Stimulated activated naive B cell treated with anti-CD40 and anti-IgM and Interleukin-4, amounts not matched to agents 10 μg/mL and 1 μg/mL and 100 μg/mL, for 72 hours (primary cell): ENCODE measurements at places on chromosomes 5 and 9.

- DNase-seq: no peak
These were observed 21.3 kb downstream of the C5orf58 start for GRCh38 chr5:170254056-170254455.

DNA sequence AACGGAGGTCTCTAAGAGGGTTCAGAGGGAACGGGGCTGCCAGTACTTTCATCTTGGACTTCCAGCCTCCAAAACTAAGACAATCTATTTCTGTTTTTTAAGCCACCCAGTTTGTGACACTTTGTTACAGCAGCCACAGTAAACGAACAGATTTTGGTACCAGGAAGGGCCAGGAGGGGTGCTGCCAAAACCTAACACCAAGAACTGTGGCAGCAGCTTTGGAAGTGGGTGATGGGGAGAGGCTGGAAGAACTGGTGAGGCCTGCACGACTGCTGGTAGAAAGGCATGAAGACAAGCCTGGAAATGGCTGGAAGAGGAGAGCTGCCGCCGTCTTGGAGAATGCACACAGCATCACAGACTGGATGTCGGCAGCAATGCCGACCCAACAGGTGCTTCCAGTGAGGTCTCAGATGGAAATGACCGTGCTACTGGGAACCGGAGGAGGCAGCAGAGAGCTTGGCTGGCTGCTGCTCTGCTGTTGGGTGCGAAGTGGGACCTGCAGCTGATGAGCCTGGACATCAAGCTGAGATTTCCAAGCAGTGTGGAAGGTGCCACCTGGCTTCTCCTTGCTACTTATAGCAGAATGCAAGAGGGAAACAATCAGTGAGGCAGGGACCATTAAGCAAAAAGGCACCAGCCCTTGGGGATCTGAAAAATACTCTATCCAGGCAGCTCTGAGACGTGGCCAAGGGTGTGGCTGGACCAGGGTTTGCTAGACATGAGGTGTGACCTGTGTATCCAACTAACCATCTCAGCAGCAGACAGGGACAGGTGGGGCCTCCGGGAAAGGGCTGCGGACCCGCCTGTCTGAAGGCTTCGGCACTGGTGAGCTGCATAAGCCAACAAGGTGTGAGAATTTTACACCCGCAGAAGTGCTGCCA, 4.7 kb upstream of the TMEM210 start:
- no peak for DNase-seq

- DNase-seq: no peak
These were observed 1.2 kb downstream of the SCAMP1 start for GRCh38 chr5:78361631-78361993.

- no peak for DNase-seq
These were observed at the start of gene PLPPR1 for GRCh38 chr9:101028346-101029314. Gene PLPPR1 (plus strand): TSS chr9:101028727.

GRCh38 chr9:114906922-114907571, 23.3 kb downstream of the TNFSF8 start:
- DNase-seq: no peak

DNA sequence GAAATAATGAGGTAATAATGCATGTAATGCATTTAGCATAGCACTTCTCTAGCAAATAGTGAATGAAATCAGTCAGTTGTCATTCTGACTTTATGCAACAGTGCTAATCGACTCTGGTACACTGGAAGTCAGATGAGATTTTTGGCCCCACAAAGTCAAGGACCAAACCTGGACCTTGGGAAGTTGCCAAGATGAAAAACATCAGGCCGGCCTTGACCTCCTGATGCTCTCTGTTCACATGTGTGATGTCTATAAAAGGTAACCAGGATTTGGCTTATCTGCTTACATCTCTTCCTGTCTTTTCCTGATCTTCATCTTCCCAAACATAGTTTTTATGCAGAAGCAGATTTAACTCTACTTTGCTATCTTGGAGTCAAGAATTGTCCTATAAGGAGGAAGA, 39.5 kb downstream of the SLC22A5 start:
- DNase-seq: no peak

- DNase-seq: no peak
These were observed 43.4 kb upstream of the HAPLN1 start for GRCh38 chr5:83764101-83764500.

DNA sequence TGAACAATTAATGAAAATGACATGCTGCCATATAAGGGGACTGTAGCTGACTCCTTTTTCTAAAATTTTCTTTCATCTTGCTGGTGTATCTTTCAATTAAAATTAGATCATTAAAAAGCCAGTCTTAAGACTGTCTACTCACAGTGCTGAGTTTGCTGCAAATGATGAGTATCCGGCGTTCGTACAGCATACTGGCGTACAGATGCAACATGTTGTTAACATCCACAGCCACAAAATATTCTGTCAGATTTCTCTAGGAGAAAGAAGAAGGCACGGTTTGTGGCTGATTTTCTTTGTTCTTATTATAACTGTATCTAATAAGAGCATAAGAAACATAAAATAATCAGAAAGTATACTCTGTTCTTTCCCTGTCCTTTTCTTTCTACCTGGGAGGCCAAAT, 278.1 kb downstream of the DENND1A start:
- no peak for DNase-seq

GRCh38 chr9:37566716-37567115, 9.5 kb downstream of the FBXO10 start:
- DNase-seq: no peak

DNA sequence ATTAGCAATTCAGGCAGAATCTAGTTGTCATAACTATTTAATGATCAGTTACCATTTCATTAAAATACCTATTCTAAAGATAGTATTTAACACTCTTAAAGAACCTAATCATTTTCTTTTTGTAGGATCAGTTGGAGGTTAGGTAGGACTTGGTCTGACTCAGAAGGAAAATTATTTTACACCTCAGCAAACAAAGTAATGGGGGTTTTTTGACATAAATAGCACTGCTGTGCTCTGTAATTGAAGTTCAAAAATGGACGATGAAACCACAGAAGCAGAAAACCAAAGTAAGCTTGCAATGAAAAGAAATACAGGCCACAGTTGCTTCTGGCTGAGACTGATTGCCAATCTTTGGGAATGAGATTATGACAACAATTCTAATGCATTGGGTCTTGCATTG, 187.0 kb upstream of the TRPM3 start:
- DNase-seq: no peak

DNA sequence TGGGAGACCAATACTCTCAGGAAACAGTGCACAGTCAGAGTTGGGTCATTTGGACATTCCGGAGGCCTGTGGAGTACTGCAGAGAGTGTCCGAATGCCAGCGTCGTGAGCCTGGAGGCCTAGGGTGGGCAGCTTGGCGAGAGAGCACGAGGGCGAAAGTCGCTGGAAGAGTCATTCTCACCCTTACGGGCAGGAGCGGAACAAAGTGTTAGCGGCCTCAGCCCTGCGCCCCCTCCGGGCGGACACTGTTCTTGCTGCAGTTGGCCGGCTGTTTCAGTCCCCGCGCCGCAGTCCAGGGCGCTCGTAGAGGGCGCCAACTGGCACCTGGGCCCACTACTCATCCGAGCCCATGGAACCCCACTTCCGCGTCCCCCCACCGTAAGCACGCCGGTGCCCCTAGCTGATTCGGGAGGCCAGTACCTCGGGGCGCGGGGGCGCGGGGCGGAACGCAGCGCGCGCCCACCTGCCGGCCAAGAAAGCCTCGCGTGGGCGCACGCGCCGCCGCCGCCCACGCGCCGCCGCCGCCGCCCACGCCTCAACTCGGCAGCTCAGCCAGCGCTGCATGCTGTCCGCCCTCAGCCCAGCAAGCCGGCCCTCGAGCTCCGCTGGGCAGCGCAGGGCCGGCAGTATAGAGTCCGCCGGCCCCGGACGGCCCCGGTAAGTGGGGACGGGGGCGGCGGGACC, 99.7 kb upstream of the CCL21 start:
- no peak for DNase-seq

DNA sequence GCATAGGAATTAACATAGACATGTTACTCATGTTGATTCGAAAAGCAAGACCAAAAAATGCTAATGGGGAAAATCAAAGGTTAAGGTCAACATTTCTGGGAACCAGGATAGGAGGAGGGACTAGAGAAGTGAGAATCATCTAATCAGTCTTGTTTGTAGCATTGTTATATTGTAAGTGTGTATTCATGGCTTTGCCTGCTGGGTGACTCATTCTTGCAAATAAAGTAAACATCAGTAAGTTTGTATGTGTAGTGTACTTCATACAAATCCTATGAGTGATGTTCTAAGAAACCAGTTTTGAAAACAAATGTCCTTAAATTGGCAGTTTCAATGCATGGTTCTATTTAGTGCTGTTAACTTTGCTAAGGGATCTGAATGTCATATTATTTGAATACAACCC, 79.0 kb upstream of the TMEM252 start:
- no peak for DNase-seq

DNA sequence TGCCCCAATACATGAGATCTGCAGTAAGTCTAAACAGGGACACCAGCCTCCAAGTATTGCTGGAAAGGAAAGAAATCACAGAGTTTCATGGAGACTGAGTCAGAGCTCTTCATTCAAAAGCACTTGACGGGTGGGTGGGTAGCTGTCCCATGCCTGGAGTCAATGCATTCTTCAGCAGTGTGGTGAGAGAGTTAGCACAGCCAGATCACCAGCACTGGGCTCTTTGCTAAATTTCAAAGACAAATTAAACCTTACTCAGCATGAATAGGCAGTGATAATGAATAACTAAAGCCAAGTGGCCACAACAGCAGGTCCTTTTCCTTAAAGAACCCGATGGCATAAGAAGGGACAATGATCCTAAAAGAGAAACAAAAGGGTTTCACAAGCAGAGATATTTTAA, 192.4 kb downstream of the ACTL7B start:
- no peak for DNase-seq

DNA sequence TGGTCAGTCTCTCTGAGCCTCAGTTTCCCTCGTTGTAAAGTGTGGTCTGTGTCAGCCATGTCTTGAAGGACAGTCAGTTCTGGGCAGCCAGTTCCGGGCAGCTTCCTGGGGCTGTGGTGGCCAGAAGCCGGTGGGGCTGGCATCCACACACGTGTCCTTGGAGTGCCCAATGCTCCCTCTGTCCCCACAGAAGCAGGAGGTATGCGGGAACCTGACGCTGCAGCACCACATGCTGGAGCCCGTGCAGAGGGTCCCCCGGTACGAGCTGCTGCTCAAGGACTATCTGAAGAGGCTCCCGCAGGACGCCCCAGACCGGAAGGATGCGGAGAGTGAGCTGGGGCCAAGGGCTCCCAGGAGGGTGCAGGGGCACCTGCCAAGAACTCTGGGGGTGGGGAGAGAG, 48.4 kb upstream of the SUSD3 start:
- DNase-seq: no peak

GRCh38 chr9:112015736-112016135, 119.1 kb downstream of the UGCG start:
- DNase-seq: no peak

DNA sequence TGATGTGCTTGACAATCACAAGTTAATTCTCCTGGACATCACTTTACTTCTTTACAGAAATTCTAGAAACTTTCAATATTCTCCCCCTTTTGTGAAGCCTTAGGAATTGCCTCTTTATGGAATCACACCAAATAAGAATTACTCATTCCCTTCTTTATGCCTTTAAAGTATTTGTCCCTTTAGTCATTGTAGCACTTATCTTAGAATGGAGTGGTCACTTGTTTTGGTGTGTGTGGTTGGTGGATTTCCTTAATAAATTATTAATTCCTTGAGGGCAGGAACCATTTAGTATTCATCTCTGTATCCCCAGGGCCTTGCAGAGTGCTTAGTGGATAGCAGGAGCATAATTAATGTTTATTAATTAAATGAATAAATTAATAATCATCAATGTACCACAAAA, 307.0 kb downstream of the ARRDC3 start:
- no peak for DNase-seq

GRCh38 chr9:117268847-117269446, 145.9 kb downstream of the ASTN2 start:
- no peak for DNase-seq

DNA sequence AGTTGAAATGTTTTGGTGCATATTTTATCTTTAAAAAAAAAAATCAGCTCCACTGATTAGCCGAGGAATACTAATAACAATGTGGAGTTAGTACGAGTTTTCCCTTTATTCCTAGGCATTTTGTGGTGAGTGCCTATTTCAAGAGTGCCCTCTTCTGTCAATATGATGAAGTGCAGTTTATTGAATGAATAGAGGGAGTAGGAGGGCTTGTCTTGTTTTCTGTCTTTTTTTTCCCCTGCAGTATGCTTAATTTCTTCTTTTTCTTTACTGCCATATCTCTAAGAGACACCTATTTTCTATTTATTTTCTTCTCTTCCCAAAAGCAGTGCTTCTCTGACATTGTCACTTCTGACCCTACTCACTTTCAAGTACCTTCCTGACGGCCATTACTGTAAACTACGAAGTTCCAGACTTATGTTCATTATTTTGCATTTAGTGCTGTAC, 169.6 kb upstream of the PITX1 start:
- DNase-seq: no peak

- DNase-seq: no peak
These were observed 40.3 kb upstream of the LRRC70 start for GRCh38 chr5:62538017-62538942.

DNA sequence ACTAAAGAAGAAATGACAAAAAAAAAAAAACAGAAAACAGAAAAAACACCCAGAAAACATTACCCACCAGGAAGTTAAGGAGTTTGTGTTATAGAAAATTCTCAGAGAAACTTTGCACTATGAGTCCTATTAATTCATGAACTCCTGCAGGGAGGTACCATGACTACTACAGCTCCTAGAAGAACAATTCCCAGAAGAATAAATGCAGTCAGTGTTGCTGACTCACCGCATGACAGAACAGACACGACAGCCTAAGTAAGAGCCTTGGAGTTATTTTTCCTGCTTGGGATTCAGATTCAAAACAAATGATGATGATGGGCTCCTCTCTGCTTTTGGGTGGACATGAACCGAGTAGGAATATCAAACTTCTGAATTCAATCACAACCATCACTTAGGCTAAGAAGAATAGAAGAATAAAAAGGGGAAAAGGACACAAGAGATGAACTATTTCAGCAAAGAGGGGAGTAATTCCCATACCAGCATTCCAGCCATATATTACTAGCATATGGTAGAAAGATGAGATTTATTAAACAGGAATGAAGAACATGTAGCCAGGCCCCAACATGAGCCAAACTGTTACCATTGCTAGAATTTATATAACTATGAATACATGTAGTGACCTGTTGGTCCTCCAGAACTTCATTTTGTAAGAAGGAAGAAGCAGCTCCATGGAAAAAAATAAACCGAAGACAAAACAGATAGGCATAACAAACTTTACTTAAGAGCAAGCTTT, 209.6 kb upstream of the PDE4D start:
- no peak for DNase-seq

- DNase-seq: no peak
These were observed 497.8 kb upstream of the SEMA6A start for GRCh38 chr5:117072439-117072838.

- no peak for DNase-seq
These were observed 1082.5 kb upstream of the WWC1 start for GRCh38 chr5:167208911-167209310.

DNA sequence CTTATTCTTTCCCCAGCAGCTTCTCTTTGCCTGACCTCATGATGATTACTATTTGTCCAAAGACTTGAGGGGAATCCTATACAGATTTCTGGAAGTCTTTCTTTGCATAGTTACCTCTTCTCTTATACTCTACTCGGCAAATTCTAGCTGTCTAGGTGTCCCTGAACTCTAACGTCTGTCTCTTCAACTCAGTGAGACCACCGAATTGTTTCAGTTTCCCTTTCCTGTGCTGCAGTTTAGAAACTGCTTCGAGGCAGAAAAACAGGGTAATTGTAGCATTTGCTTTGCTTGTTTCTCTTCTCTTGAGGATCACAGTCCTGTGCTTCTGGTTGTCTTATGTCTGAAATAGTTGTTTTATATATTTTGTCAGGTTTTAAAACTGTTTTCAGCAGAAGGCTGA, 14.8 kb downstream of the LVRN start:
- no peak for DNase-seq

GRCh38 chr9:136622538-136622948, 40.2 kb upstream of the EGFL7 start:
- DNase-seq: no peak
